Activated CD4-positive, alpha-beta T cell treated with anti-CD3 and anti-CD28 coated beads, Interleukin-2, amount 10 ng/mL, durations not matched to agents 7 days and 5 days (primary cell): ENCODE measurements at places on chromosomes 2 and 18.

DNA sequence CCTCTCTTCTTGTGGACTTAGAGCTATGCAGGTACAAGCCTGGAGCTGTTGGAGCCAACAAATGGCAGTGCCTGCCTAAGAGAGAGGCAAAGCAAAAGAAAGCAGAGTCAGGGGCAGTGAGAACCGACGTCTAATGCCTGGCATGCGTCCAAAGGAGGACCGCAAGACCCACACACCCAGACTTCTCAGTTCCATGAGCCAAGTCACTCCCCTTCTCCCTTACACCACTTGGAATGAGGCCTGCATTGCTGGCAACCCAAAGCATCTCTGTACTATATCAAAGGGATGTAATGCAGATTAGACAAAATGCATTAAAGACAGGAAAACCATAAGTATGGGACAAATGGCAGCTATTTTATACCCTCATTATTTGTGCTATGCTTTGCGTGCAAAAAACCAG, 49.9 kb upstream of the RNU4ATAC start:
- DNase-seq = no peak

- no peak for DNase-seq
These were observed 239.5 kb downstream of the WDR7 start for GRCh38 chr18:56890632-56891031.

DNA sequence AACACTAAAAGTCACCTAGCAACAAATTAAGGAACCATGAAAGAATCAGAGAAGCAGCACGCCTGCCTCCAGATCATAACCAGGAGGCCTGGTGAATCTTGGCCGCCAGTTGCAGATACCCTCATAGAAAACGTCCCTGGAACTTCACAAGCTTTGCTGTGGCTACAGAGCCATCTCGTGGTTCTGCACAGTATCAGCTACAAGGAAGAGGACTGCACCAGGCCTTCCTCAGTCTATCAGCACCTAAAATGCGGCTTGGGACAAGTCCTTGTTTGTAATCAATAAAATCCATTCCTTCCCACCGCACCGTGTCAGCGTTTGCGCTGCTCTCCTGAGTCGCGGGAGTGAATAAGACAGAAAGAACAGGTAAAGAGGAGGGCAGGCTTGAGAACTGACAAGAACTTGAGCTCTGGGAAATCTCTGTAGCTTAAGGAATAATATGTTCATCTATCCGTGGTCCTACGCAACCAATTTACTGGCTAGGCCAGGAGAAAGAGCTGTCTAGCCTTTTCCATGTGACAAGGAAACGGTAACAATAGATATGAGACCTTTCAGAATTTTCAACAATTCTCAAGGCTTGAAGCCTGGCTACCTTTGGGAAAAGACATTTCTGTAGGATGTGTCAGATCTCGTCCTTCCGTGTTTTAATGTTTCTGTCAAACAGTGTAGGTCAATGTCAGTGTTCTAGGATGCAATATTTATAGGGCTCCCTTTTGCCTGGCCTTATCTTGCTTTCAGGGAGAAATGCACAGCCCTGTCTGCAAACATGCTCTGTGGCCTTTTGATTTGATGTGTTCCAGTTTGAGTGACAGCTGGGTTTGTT, 128.5 kb upstream of the RAB12 start:
- DNase-seq = no peak

DNA sequence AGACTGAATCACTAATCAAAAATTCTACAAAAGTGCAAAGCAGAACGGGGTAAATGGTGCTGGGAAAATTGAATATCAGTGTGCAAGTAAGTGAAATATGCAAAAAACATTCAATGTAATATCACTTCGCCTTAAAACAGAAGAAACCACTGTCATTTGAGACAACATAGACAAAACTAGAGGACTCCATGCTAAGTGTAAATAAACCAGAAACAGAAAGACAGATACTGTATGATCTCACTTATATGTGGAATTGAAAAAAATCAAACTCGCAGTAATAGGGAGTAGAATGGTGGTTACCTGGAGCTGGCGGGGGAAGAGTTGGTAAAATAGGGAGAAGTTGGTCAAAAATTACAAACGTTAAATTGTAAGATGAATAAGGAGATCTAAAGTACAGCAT, 1420.0 kb upstream of the CDH2 start:
- no peak for DNase-seq

GRCh38 chr2:37306024-37306423, 18.6 kb downstream of the PRKD3 start:
- DNase-seq = no peak

- peak; percentile 26 for DNase-seq
These were observed 187.8 kb upstream of the SIX3 start for GRCh38 chr2:44753552-44754285.

GRCh38 chr2:173355866-173356508, 1.3 kb downstream of the CDCA7 start:
- no peak for DNase-seq

GRCh38 chr18:34691614-34692013, 18.5 kb upstream of the DTNA start:
- DNase-seq = no peak

GRCh38 chr2:120672526-120673204, 63.0 kb upstream of the GLI2 start:
- no peak for DNase-seq

- DNase-seq = no peak
These were observed 107.0 kb downstream of the GALNT14 start for GRCh38 chr2:31031132-31031706.

- DNase-seq = no peak
These were observed 56.7 kb upstream of the RAB6C start for GRCh38 chr2:129922571-129923264.

- DNase-seq = no peak
These were observed 141.6 kb upstream of the MSH6 start for GRCh38 chr2:47641366-47641765.

DNA sequence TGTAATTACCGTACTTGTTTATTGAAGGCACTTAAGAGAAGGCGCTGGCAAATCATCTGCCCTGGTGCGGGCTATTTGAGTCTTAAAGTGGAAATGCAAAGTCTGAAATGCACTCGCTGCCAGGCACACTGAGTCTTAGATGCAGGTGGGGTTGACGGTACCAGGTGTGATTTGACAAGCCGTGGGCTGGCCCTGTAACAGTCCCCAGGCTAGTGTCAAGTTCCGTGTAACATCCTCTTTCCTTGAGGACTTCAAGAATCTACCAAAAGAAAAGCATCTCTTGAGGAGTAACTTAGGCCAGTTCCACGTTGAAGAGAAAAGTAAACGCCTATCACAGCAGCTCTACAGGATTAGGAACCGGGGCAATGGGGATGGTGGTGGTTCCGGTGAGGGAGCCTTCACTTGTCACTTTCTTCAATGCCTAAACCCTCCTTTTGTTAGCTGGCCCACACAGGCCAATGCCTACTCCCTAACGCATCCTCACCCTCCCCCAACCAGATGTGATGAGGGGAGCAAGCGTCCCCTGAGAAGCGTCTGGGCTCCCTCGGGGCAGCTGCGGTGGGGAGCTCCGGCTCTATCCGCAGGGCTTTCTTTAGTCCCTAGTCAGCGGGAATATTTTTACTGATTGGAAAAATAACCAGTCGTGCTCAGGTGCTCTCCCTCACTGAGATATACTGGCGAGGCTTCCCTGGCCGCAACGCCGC, 1.5 kb upstream of the UGP2 start:
- peak; percentile 50 for DNase-seq

- DNase-seq = no peak
These were observed 276.7 kb downstream of the CALCRL start for GRCh38 chr2:187171318-187171717.

- no peak for DNase-seq
These were observed 95.6 kb upstream of the PDE1A start for GRCh38 chr2:182522405-182522896.

GRCh38 chr2:19797871-19798270, 103.9 kb downstream of the TTC32 start:
- no peak for DNase-seq

DNA sequence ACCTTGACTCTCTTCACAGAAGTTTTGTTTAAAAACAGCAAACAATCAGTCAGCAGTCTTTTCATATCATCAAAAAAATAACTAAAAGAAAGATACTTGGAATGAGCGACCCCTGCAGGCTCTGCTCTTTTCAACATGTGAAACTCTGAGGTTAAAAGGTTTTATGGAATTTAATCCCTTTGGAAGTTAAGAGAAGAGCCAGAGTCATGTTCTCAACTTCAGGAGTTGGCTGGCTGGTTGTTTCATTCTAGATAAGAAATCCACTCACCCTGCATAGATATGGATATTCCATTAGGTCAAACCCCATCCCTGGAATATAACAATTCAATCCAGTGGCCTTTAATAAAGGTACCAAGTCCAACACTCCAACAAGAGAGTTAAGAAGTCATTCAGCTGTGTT, 115.6 kb upstream of the RMDN2 start:
- DNase-seq = no peak

DNA sequence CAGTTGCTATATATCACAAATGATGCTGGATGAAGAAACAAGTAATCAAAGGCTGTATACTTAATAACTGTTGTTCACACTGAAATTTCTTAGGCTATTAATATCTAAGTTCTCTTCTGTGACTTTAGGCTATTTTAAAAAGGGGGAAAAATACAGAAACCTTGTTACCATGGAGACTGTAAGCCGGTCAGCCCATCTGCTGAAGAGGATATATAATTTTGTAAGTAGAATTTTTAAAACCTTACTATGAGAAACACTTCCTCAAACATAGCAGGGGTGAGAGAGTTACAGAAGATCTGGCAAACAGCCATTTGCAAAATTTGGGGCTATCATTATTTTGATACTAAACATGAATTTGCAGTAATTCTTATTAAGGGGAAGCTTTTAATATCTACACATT, 27.8 kb downstream of the CACNB4 start:
- DNase-seq = no peak

GRCh38 chr2:237118025-237118424, 32.3 kb downstream of the COPS8 start:
- DNase-seq = no peak

DNA sequence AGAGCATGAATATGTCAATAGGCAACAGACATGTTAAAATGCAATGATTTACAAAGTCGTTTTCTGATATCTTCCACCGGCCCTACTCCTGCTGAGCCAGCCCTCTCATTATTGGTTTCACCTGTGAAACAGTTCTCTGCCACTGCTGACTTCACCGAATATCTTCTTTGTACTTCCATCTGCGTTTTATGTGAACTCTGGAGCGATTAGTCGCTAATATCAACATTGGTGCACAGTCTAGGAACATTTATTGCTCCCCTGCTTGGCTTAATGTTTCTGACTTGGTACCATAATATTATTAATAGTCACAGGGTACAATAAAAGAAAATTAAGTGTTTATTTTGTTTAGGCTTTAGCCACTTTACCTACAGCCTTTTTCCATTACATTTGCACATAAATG, 105.5 kb downstream of the NCKAP5 start:
- DNase-seq = no peak

GRCh38 chr2:210259687-210260086, 34.4 kb upstream of the ACADL start:
- no peak for DNase-seq

DNA sequence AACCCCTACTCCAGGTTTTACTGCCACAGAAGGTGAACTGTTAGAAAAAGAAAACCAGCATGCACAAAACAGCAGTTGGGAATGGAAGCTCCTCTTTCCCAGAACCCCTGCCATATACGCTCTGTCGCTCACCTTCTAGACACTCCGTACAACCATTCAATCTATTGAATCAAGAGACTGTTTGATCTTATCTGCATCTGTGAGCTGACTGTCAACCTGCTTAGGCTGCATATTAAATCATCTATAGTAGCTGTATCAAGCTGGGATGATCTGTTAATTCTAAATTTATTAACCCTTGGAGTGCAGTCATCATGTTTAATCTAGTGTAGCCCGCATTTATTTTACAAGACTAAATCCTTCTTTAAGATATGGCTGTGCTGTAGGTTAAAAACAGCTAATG, 13.6 kb upstream of the BCL11A start:
- DNase-seq = no peak

DNA sequence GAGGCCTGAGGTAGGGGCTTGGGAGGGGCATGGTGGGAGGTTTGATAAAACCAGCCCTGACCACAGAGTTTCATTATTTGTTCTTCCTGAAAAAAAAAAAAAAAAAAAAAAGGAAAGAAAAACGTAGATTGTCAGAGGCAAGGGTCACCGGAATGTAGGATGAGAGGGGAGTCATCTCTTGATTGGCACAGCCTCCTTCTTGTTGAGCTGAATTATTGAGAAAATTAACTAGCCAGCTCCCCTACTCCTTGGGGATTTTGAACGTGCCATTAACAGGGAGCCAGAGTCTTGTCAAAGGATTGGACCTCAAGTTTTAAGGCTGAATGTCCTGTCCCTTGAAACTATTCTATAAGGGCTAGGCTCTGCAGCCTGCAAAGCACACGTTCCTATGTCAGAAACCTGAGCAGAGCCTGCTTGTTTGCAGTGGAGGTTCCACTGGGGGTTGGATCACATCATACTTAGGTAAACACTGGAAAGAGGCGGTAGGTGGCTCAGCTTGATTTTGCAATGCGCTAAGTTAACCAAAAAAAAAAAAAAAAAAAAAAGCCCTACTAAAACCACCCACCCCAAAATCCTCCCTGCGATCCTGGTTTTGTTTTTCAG, 2.3 kb downstream of the INHBB start:
- no peak for DNase-seq

DNA sequence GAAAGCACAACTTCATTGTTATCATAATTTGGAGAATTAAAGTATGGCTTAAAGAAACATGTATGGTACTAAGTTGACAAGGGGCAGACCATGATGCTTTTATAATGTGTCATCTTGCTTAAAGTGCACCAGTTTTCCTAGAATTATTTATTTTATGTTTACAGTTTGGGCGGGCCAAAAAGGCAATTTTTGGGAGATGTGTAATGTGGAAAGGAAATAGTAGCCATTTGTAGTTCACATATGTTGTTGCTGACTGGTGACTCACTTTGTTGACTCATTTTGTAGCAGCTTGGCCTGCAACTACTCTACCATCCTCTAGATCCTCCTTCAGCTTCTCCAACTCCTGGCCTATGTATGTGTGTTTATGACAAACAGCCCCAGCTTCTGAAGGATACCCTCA, 7.7 kb downstream of the ZSCAN30 start:
- no peak for DNase-seq

GRCh38 chr2:192555740-192556139, 361.0 kb upstream of the TMEFF2 start:
- no peak for DNase-seq

- no peak for DNase-seq
These were observed 193.5 kb upstream of the CCDC68 start for GRCh38 chr18:55152801-55153200.

DNA sequence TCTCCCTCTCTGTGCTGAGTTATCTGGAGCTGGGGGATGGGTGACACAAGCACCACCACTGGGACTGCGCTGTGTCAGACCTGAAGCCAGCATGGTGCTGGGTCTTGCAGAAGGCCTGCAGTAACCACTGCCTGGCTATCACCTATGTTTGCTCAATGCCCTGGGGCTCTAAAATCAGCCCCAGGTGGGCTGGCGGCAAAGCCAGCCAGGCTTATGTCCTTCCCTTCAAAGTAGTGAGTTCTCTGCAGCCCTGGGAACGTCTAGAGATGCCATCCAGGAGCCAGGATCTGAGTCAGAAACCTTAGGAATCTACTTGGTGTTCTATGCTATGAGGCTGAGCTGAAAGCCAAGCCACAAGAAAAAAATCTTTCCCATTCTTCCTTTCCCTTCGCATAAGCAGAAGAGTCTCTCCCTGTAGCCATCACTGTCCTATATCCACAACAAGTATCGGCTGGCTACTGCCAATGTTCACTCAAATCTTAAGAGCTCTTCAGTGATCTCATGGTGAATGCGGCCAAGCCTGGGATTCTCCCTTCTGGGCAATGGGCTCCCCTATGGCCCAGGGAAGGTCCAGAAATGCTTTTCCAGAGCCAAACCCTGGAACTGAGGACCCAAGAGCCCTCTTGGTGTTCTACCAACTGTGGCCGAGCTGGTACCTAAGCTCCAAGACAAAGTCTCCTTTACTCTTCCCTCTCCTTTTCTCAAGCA, 248.7 kb downstream of the ZNF385B start:
- DNase-seq = no peak

GRCh38 chr2:155547571-155547970, 785.0 kb downstream of the NR4A2 start:
- no peak for DNase-seq
